ENCODE measurements at places on chromosomes 3 and 15.

- no peak for DNase-seq
These were observed 137.7 kb upstream of the NECTIN3 start for GRCh38 chr3:110933821-110934426.

- no peak for DNase-seq
These were observed 21.9 kb downstream of the TNK2 start for GRCh38 chr3:195886181-195887141.

- no peak for DNase-seq
These were observed 216.2 kb downstream of the ABHD5 start for GRCh38 chr3:43906849-43907507.

DNA sequence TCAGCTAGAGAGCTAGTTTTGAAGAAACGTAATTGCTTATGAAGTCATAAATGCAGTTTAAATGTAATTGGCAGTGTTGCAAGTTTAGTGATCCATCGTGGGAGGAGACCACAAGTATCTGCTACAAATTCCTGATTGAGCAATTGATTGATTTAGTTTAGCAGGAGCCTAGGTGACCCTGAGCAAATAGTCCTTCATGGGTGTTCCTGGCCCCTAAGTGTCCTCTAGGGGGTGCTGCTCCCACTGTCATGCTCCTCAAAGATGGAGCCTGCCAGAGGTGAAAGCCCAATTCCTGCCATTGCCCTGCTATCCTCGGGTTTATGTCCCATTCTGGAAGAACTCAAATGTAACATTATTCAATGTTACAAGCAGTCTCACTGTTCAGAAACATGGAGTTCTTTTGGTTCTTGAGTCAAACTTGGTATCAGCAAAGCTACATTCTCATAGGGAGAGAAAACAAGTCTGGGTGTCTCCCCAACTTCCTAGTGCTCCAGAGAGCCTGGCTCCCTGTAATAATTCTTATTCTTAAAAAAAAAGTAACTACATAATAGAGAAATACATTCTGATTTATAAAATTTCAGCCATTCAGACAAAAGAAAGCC is 29.8 kb upstream of the SENP5 start:
- DNase-seq = peak; percentile 60

DNA sequence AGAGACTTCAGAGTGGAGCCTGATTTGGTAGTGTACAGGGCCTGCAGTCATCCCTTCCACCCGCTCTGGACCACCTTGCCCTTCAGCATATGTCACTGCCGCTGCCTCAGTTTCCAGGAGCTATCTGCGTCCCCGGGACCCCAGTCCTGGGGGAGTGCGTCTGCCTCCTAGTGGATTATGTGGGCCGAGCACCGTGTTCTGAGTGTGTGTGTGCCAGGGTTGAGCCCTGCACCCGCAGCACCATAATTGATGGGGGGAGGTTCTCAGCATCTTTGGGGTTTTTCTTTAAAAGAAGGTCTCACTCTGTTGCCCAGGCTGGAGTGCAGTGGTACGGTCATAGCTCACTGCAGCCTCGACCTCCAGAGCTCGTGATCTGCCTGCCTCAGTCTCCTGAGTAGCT is 33.6 kb downstream of the CD276 start:
- no peak for DNase-seq

DNA sequence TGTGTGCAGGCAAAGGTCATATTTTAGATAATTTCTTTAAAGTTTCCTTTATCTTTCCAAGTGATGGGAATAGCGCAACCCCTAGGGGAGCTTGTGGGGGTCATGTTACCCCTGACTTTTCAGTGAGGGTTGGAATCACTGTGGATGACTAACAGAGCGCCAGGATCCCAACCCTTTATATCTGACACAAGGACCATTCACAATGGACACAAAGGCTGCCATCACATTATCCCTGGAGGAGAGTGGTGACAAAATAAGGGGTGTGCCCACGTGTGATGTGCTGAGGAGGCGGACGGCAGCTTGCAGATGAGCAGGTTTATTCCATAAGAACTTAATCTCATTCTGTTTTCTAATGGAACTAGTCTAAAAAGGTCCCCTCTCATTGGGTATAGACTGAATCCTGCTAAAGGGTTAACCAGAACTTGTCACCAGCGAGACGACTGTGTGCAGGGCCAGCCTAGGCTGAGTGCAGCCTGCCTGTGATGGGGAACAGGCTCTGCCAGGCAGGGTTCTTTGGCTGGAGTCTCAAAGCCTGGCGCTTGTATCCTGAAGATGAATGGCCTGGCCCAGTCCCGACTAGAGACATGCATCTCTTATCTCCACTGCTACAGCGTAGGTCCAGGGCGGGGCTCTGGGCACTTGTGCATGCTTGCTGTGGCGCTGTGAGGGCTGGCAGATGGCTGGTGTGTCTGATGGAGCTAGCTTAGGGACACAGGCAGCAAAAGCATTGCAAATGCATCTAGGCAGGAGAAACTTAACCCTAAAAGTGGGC is 50.2 kb downstream of the CHDH start:
- no peak for DNase-seq

DNA sequence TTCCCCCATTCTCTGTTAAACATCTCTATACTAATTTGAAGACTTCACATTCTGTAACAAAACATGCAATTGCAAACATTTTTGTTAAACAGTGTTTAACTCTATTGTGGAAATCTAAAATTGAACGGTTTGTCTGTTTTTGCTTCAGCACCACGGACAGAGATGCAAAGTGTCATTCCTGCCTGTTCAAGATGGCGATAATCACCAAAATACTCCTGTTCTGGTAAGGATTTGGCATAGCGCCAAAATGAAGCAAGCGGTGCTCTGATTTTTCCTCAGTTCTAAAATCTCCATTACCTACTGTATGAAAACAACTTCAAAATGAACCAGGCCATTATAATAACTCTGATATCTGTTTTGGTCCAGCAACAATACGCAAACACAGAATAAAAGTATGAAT is 129.7 kb upstream of the TUSC7 start:
- DNase-seq = no peak

GRCh38 chr15:86620157-86620556 is 540.5 kb downstream of the AGBL1 start:
- no peak for DNase-seq

DNA sequence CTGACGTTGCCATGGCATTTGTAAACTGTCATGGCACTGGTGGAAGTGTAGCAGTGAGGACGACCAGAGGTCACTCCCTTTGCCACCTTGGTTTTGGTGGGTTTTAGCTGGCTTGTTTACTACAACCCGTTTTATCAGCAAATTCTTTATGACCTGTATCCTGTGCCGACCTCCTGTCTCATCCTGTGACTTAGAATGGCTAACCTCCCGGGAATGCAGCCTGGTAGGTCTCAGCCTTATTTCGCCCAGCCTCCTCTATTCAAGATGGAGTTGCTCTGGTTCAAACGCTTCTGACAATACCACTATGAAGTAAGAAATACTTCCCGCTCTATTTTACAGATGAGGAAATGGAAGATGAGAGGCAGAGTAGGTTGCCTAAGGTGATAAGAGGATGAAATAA is 16.6 kb downstream of the PAQR9 start:
- no peak for DNase-seq

GRCh38 chr3:143849854-143850549 is 1.7 kb upstream of the SLC9A9 start:
- DNase-seq = no peak

DNA sequence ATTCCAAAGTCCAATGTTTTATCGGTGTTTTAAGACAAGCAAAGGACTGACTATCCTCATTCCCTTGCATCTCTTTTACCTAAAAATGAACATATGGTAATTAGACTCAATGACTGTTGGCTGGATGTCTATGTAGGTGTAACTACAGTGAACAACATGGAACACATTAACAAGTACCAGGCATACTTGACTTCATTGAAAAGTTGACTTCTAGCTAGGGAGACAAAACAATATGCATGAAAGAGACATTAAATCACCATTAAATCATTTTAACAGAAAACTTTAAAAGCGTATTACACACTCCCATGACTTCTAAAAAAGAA is 34.3 kb upstream of the ANPEP start:
- DNase-seq = no peak

DNA sequence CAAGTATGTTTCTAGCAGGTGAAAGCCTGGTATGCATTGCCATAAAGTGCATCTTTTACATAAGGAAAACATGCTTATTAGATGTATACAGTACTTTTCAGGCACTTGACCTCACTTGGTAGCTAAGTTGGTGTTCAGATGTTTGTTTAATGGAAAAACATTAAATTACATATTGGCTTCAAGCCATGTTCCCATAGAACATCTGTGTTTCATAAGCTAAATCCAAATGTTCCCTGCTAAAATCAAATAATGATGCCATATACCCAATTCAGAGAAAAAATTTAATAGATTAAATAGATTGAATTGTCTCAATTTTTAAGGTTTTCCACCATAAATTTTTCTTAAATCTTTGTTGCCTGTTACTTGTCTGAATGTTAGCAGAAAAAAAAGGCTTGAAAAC is 19.1 kb upstream of the RPL22L1 start:
- DNase-seq = no peak

DNA sequence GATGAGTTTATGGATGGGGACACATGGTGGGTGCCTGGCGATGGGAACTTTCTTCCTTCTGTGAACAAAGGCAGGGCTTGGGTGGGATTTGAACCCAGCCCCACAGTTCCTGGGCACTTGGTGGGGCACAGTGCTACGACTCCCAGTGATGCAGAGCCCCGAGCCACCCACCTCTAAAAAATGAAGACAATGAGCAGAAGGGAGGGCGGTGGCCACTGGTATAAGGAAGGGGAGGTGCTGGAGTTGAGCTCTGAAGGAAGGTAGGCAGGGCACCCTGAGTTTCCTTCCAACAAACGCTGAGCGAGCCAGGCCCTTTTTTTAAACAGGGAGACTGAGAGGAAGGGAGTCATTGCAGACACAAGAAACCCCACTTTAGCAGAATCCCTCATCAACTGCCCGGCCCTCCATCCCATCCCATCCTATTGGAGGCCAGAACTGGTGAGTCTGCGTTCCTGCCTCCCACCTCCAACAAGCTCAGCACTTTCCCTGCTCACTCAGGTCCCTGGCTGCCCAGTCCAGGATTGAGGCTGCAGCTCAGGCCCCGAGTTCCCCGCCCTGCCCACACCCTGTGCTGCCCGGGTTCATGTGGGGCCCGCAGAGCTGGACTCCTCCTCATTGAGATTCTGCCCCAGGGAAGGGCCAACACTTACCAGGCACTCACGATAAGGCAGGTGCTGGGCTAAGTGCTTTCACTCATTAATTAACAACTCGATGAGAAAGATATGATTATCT is 57.3 kb downstream of the LINGO1 start:
- no peak for DNase-seq

GRCh38 chr3:110754212-110754916 is 317.3 kb upstream of the NECTIN3 start:
- DNase-seq = no peak

GRCh38 chr3:5013021-5013906 is 34.0 kb downstream of the BHLHE40 start:
- no peak for DNase-seq

DNA sequence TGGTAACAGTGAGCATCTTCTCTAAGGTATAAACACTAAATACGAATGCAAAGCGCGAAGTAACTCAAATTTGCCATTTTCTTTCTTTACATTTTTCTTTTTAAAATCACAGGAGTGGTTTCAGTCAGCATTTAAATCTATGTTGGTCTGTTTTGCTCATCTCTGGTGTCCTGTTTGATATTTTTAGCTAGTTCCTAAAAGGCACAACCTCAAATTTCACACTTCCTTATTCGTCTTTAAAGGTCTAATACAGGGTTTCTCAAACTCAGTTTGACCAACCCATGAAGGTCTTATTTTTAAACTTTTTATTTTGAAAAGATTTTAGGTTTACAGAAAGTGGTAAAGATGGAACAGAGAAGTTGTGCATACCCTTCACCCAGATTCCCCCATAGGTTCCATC is 201.1 kb downstream of the MAGI1 start:
- no peak for DNase-seq
